ENCODE measurements at places on chromosomes 13 and 19.

- no peak for DNase-seq
Observed at GRCh38 chr13:53411463-53411862, 382.9 kb downstream of the OLFM4 start.

DNA sequence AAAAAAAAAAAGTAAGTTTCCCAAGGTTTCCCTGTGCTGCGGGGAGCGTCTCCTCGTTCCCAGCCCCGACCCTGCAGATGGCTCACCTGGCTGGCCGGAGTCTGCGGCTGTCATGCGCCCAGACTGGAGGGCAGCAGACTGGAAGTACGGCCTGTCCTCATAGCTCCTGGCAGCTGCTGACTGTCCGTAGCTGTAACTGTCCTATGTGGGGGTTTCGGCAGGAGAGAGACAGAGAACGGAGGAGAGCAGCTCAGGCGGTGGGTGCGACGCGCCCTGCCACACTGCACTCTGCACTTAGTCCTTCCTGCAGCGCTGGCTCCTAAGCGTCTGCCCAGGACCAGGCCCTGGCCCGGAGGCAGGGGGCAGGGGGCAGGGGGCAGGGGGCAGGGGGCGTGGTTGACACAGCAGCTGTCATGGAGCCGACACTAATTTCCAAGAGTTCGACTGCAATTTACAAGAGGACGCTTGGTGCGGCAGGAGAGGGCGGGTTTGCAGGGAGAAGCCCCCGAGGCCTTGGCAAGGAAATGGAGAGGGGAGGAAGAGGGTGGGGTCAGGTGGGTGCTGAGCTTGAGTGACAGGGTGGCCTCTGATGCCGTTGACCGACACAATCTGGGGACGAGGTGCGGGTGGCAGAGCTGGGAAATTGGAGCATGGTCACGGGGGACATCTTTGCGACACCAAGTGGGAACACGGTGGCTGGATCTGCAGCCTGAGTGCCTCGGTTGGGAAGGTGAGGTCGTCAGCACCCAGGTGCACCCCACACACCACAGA is 35.1 kb downstream of the ZFR2 start:
- no peak for DNase-seq

DNA sequence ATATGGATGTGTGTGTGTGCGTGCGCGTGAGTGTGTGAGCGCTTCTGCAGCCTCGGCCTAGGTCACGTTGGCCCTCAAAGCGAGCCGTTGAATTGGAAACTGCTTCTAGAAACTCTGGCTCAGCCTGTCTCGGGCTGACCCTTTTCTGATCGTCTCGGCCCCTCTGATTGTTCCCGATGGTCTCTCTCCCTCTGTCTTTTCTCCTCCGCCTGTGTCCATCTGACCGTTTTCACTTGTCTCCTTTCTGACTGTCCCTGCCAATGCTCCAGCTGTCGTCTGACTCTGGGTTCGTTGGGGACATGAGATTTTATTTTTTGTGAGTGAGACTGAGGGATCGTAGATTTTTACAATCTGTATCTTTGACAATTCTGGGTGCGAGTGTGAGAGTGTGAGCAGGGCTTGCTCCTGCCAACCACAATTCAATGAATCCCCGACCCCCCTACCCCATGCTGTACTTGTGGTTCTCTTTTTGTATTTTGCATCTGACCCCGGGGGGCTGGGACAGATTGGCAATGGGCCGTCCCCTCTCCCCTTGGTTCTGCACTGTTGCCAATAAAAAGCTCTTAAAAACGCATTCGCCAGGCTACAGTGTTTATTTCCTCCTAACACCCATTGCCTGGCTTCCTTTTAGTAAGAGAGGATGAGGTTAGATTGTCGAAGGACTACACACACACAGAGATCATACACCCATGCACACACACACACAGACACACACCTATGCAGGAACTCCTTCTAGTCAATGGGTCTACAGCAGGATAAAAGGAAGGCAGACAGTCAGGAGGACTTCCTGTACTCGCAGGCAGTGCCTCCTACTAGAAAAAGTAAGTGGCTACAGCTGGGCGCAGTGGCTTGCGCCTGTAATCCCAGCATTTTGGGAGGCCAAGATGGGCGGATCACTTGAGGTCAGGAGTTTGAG is 7.1 kb downstream of the FOSB start:
- DNase-seq, result no peak

DNA sequence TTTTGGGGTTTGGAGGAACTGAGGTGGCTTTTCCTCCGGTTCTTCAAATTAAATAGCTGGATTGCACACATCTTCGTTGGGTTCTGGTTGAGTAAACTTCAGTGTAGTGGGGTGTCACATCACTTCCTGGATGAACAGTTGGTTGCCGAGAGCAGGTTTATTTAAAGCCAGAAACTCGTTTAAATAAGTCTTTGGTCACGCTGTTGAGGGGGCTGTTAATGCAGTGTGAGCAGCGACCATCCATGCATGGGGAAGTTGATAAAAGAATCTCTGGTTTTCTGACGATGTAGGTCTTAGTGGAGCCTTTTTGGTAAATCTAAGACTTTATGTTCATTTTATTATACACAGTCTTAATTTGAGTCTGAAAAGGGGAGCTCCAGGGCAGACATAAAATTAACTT is 351.2 kb upstream of the ARGLU1 start:
- DNase-seq, result no peak

DNA sequence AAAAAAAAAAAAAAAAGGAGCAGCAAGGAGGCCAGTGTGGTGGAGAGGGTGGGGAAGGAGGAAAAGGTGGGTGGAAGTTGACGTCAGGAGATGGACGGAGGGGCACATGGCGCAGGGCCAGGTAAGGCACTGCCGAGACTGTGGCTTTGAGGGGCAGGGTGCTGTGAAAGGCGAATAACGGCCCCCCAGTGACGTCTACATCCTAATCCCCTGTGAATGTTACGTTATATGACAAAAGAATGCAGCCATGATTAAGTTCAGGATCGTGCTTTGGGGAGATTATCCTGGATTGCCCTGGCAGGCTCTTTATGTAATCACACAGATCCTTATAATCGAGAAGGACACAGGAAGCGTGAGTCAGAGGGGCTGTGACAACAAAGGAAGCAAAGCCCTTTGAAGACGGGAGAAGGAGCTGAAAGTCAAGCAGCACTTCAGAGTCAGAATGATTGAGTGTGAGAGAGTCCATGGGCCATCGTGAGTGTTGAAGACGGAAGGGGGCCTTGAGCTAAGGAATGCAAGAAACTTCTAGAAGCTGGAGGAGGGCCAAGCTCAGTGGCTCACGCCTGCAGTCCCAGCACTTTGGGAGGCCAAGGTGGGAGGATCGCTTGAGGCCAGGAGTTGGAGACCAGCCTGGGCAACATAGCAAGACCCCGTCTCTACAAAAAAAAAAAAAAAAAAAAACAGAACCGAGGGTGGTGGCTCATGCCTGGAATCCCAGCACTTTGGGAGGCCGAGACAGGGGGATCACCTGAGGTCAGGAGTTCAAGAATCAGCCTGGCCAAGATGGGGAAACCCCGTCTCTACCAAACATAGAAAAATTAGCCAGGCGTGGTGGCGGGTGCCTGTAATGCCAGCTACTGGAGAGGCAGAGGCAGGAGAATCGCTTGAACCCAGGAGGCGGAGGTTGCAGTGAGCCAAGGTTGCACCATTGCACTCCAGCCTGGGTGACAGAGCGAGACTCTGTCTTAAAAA is 13.8 kb upstream of the CEACAM16 start:
- peak; percentile 67 for DNase-seq

GRCh38 chr19:10419646-10420443 is 493 bp upstream of the PDE4A start:
- DNase-seq, result no peak

Measured in heart left ventricle (tissue), 16 donors.